NCI-H1092 treated with DMSO at 0.1 percent for 48 hours (cell line): ENCODE measurements at places on chromosomes 1 and 21.

GRCh38 chr1:79373481-79374125 lies 367.1 kb upstream of the ADGRL4 start:
- DNase-seq, result no peak

DNA sequence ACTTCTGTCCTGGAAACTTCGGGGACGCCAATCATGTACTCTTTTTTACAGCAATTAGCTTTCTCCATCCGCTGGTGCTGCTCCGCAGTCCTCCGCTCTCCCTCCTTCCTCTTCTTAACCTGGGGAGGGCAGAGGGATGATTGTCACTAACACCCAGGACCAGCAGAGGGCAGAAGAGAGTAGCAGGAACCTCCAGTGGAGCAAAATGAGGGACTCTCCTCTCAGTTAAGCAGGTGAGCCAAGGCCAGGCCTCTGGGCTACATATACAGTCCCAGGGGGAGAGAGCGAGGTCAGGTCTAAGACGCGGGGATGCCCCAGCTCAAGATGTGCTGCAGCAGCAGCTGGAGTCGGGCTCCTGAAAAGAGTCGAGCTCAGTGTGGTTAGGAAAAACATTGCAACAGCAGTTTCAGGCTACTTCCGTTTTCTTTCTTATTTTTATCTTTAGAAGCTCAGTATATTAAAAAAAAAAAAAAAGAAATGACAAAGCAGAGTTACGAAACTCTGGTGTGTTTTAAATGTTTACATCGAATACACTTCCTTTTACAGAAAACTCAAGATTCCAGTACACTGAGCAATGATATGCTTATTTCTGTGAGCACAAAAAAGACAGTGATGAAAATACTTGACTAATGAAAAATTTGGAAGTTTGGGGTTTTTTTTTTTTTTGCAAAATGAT lies 25.7 kb upstream of the NLRP3 start:
- peak; percentile 81 for DNase-seq

DNA sequence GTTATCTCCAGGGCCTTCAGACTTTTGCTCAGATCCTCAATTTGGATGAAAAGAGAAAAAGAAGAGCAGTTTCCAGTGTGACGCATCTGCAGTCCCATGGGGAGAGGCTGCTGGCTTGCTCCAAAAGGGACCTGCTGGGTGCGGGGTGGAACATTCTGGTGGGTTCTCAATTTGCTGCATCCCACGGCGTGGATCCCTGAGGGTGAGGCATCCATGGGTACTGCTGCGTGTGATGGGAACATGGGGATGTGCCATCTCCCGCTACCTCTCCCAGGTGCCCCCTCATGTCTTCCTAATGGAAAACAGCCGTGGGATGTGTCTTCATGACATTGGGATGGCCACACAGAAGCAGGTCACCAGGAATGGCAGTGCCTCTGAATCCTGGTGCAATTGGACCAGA lies 221.3 kb upstream of the AJAP1 start:
- DNase-seq, result no peak

GRCh38 chr1:88783145-88783544 lies 99.1 kb downstream of the PKN2 start:
- no peak for DNase-seq

- no peak for DNase-seq
Measured at GRCh38 chr1:108645564-108646184, 15.2 kb downstream of the HENMT1 start.

- DNase-seq, result no peak
Measured at GRCh38 chr1:208303743-208304712, 59.8 kb upstream of the PLXNA2 start.

DNA sequence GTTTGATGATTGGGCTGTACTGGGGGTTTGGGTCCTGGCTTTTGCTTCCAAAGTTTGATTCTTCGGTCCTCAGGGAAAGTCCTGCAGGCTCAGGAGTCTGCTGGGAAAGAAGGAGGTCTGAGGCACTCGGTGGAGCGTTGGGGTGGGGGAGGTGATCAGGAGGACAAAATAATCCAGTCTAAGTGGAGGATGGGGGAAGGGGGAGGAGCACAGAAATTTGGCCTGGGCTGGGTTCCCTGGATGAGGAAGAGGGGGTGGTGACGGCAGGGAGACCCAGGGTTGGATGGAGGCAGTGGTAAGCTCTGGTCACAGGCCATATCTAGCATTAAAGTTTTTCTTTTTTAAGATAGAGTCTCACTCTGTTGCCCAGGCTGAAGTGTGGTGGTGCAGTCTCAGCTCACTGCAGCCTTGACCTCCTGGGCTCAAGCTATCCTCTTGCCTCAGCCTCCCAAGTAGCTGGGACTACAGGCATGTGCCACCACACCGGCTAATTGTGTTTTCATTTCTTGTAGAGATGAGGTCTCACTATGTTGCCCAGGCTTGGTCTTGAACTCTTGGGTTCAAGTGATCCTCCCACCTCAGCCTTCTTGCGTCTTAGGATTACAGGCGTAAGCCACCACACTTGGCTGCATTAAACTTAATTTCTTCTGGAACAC lies 6.8 kb downstream of the SH2D2A start:
- no peak for DNase-seq

DNA sequence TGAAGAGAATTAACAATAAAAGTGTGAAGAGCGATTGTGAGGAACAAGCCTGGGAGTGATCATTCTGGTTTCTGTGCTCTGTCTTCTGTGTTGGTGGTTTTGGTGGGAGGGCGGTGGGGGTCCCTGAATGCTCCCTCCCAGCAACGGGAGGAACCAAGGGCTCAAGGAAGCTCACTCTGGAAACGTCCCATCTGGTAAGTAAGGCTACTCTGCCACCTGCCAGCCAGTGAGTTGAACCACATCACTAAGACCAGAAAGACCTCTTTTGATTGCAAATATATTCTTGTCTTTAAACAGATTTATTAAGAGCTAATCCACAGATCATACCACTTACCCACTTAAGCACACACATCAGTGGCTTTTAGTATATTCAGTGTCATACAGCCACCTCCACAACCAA lies 125.0 kb downstream of the PRDM2 start:
- no peak for DNase-seq

DNA sequence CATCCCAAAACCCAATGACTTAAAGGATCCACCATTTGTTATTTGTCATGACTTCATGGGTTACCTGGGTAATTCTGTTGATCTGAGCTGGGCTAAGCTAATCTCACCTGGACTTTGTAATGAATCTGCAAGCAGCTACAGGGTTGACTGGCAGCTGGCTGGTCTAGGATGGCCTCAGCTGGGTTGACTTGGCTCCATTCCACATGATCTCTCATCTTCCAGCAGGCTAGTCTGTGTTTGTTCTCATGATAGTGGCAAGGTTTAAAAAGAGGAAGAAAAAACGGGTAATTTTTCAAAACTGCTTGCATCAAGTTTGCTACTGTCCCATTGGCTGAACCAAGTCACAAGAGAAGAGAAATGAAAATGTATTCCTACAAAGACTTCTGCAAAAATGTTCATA lies 24.8 kb upstream of the ZMYM4 start:
- peak; percentile 22 for DNase-seq

GRCh38 chr1:238404481-238404880 lies 513.8 kb upstream of the ZP4 start:
- DNase-seq, result no peak

DNA sequence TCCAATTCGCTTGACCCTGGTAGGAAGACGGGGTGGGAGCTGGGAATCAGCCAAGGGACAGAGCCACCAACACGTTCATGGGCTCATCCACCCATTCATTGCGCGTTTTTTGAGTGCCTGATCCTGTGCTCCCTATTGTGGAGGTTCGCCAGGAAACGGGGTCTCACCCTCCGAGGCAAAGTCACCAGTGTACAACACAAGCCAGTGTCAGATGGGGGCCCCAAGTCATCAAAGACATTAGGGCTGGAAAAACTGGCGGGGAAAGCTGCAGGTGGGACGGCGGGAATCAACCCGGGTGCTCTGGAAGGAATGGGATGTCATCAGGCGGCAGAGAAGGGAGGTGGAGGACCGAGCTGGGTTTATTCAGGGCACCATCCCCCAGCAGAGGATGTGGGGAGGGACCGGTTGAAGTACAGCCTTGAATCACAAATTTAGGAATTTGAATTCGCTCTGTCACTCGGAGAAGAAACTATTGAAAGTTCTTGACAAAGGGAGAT lies 667 bp upstream of the NID1 start:
- DNase-seq, result no peak

- DNase-seq, result no peak
Measured at GRCh38 chr1:41720861-41721410, 197.8 kb downstream of the HIVEP3 start.

DNA sequence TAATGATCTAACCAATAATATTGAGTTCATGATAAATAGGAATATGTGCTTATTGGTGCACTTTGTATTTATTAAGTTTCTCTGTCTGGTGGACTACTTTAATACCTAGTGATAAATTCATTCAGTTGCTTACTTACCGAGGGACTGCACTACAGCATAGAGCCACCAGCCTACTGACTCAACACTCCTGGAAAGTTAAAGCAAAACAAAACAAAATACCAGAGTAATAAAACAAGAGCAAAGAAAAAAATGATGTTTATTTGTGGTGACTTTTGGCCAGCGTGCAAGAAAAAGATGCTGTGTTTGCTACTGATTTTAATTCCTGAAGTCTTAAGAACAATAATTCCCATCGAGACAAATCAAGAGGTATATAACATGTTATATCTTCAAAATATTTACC lies 586.3 kb downstream of the PLA2G4A start:
- DNase-seq, result no peak

GRCh38 chr1:43238085-43238484 lies 31.7 kb upstream of the TMEM125 start:
- DNase-seq, result peak; percentile 50

- DNase-seq, result no peak
Measured at GRCh38 chr1:223748773-223749733, 36.7 kb downstream of the CAPN2 start.

DNA sequence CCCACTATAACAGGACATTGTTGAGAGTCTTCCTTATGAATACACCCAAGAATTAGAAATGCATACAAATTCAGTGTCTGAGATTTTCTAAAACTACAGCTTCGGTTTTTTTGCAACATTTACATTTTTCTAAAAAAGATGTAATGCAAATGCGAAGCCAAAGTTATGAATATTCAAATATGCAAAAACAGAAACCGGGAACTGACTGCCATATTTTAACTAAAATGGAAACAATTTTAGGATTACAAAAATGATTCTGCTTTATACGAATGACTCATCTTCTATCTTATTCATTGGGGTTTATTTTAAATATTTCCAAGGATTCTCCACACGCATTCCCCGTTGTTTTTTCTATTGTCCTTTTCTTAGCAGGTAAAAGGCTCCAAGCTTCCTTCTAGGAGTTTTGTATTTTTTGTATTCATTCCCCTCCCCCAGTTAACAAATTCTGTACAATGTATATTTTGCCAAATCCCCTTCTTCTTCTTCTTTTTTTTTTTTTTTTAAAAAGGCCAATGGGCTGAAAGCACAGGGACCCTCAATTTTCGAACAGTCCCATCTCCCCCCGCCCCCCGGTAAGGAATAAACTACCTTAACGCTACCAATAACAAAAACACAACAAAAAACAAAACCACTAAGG lies 1.0 kb downstream of the ARPC5 start:
- DNase-seq, result no peak

DNA sequence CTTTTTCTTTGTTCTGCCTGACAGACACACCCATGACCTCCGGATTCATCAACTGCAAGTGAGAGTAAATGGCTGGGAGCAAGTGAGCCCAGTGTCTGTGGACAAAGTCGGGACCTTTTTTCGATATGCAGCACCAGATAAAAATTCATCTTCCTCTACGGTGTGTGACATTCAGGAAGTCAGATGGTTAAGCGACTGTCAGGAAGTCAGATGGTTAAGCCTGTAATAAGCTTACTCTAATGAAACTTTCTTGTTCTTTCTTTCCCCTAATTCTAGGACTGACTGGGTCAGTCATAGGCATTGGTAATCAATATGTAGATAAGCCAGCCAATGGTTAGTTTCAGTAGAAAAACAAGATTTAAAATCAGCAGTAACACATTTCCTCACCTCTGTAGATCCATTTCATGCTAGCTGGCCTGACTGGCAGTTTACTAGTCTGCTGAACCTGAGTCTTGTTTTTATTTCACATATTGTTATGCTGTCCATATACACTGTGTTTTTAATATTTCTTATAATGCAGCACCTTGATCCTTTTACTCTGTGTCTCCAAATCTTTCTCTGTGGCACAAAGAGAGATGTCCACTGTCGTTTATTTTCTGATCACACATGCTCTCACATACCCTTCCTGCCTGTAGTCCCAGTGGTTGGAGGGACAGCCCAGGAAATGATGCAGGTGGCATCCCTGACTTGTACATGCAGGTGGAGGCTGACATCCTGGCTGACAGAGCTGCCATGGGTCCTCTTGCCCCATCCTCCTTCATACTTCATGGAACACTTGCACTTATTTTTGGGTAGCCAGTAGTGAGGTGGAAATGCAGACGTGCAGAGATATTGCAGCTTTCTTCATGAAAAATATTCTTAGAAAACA lies 115.8 kb downstream of the VPS13D start:
- no peak for DNase-seq

DNA sequence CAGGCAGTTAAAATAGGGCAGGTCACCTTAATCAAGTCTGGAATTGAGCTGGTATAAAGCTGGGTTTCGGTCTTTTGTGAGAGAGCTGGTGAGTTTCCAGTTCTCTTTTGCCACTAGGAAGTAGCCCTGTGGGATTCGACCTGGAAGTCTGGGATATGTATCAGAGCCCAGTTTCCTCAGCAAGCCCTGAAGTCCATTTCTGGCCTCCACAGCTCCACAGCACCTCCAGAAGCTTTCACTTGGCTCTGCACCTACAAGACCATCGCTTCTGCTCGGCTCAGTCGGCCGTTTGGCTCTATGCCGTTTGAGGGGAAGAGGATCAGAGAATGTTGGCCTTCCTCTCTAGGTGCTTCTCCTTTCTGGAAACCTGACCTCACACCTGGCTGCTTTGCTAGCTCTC lies 148.0 kb downstream of the GALNT2 start:
- peak; percentile 69 for DNase-seq

GRCh38 chr1:10631811-10632593 lies 157.3 kb downstream of the PEX14 start:
- no peak for DNase-seq

GRCh38 chr1:221182791-221183533 lies 303.7 kb downstream of the HLX start:
- no peak for DNase-seq

- no peak for DNase-seq
Measured at GRCh38 chr1:84975035-84975434, 21.9 kb downstream of the MCOLN2 start.

- peak; percentile 54 for DNase-seq
Measured at GRCh38 chr21:24895885-24896734, 711.2 kb downstream of the MRPL39 start.

DNA sequence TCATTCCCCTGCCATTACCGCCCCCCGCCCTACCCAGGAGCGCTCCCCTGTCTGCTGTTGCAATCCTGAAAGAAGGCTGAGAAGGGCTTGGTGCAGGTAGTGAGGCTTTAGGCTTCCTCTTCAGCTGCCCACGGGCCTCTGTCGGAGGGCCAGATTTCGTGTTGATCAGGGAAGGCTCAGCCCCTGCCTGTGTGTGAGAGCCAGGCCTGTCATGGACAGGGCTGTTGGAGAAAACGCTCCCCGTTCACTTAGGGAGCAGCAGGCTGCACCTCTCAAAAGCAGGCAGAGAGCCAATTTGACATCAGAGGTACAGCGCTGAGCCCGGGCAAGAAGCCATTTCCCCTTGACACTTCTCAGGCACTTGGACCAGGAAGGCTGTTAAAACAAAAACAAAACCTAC lies 19.0 kb downstream of the TEX35 start:
- DNase-seq, result peak; percentile 77

GRCh38 chr1:2288311-2288710 lies 60.2 kb downstream of the SKI start:
- no peak for DNase-seq

GRCh38 chr1:201359031-201359872 lies 18.2 kb downstream of the TNNT2 start:
- no peak for DNase-seq
